ENCODE measurements at places on chromosomes 2 and 18.

- no peak for DNase-seq
Observed at GRCh38 chr2:191790737-191791136, 56.2 kb downstream of the CAVIN2 start.

GRCh38 chr2:95310651-95311050, 13.5 kb downstream of the KCNIP3 start:
- DNase-seq: no peak

DNA sequence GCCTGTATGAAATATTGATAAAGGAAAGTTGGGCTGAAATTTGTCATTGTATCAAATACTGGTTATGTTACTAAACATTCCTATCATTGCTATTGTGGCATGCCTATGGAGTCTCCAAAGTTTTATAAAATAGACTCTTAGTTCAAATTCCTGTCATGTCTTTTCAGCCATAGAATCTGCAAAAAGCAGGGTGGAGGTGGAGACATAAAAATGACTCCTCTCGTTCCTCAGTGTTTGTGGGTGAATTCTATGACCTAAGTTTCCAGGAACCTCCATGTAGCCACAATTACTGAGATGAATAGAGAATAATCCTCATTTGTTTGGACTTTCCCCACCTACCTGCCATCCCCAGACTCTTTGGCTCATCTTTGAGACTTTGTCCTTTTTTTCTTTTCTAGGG, 326.3 kb upstream of the ETAA1 start:
- DNase-seq: no peak

DNA sequence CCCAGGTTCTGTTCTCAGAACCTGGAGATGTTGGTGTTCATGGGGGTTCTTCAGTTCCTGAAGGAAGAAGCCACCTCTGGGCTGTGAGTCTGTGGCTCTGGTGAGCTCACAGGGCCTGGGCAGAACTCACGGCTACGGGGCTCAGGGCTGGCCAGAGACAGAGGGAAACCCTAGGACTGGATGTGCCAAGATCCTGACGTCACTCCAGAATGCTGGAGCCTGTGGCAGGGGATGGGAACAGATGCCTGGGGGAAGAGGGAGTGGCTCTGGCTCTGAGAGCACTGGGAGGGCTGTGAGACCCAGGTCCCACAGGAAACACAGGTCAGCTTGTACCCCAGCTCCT, at the start of gene OTOF:
Gene OTOF (minus strand): TSS at position 214 of the 343 bp plus-strand sequence.
- no peak for DNase-seq

GRCh38 chr2:85394261-85394681, 15.9 kb downstream of the CAPG start:
- DNase-seq: no peak

- no peak for DNase-seq
Observed at GRCh38 chr2:65319072-65319673, 91.5 kb downstream of the ACTR2 start.

- no peak for DNase-seq
Observed at GRCh38 chr2:100237770-100238169, 84.5 kb downstream of the LONRF2 start.

DNA sequence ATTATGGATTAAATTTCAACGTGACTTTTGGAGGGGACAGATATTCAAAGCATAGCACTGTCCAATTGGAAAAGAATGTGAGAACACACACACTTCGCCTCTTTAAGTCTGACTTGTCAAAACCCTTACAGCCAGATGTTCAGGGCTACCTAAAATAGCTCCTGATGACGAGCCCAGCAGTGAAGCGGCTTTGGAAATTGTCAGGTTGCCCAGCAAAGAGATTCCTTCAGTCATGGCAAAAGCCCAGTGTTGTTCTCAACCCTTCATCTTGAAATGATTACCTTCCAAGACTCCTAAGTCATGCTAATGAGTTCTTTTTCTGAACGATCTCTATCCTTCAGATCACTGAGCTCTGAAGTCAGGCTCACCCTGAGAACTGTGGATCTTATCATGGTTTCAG, 436.6 kb downstream of the LRATD1 start:
- no peak for DNase-seq

GRCh38 chr2:117646099-117646498, 168.4 kb upstream of the DDX18 start:
- DNase-seq: no peak

GRCh38 chr18:8779251-8779650, 73.9 kb downstream of the MTCL1 start:
- no peak for DNase-seq

GRCh38 chr2:143087033-143087432, 42.2 kb upstream of the ARHGAP15 start:
- no peak for DNase-seq

GRCh38 chr2:63888490-63889402, 47.0 kb downstream of the UGP2 start:
- peak; percentile 50 for DNase-seq

- no peak for DNase-seq
Observed at GRCh38 chr2:214946949-214947348, 137.5 kb upstream of the BARD1 start.

GRCh38 chr18:48409591-48410094, 460 bp upstream of the ZBTB7C start:
- DNase-seq: peak; percentile 45

DNA sequence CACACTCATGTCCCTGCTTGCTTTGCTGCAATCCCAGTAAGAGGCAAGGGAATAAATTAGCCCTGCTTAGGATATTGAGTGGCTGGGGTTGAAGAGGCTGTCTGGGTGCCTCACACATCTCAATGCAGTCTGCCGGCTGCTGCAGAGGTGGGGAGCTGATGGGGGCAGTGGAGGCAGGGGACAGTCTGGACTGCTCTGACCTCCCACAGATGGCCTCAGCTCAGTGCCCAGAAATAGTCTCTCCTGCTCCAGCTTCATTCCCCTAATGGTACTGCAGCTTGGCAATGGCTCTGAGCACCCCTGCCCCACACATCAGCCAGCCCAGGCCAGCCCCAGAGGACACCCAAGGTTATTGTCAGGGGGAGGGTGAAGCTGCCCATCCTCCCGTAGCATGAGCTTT, 21.5 kb upstream of the TNS1 start:
- peak; percentile 12 for DNase-seq

DNA sequence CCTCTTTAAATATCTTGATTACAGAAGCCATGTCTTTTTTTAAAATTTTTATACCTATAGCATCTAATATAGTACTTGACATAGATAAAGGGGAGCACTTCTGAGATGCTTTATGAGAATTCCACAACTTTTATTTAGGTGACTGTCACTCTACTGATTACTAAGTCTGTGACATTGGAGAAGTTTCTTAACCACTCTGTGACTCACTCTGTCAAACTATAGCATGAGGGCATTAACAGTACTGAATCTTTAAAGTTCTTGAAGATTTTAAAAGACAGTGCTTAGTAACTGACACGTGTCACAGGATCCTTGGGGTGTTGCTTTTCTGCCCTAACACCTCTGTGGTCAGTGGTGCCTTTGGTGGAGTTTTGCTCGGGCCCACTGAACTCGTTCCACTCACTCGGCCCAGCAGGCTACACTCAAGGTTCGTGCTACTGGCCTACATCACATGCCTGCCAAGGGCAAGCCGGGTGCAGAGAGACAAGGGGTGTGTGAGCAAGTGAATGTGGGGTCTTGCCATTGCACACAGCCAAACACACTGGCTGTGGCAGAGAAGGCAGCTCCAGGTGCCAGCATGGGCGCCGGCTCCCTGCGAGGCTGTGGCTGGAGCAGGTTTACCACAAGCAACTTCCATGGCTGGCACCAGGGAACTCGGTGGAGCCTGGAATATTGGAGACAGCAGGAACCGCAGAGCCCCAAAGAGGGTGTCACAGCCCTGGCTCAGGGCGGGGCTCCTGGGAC, 734.0 kb upstream of the CDH7 start:
- DNase-seq: no peak

DNA sequence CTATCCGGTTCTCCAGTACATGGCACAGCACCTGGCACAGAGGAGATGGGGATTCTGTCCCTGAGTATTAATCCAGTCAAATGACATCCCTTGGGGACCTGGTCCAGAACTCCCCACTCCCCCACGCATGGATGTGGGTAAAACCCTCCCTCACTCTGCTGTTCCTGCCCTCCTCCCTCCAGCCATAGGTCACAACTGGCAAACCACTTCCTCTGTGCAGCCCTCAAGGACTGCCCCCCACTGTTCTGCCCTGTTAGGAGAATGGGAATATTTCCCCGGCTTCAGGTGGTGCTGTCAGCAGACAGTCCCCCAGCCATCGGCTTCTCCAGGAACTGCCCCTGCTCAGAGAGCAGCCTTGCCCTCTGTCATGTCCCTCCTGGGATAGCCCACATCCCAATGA, 1.5 kb upstream of the TFCP2L1 start:
- no peak for DNase-seq

GRCh38 chr2:20355131-20355530, 4.5 kb upstream of the PUM2 start:
- DNase-seq: no peak

DNA sequence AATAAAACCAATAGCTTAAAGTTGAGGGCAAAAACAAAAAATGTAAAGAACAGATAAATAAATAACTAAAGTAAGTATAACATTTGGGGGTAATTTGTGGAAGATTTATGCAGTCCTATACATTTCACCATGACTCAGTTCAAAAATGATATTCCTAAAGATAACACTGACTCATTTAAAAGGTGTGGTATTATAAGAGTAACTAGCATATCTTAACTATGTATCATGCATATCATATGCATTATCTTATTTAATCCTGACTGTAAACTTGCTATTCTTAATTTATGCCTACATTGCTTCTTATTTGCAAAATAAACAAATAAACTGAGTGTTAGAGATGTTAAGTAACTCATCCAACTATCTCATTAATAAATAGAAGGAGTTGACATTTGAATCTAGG, 726.5 kb upstream of the PKDCC start:
- DNase-seq: no peak

- no peak for DNase-seq
Observed at GRCh38 chr2:85647823-85648526, 20.0 kb downstream of the SFTPB start.

DNA sequence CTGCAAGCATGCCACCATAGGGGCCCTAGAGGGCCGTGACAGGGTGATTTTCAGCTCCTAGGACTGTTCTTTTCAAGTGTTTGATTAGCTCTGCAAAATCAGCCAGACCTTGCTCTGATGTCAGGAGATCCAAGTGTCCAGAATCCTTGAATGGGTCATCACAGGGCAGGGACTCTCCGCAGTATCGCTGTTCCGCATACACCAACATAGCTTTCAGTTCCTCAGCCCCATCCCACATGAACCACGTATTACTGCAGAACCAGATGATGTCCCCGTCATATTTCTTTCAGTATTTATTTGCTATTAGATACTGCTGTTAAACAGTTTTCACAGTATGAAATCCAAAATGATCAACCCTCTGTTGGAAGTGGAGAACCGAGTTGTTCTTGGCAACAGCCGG, 46.6 kb upstream of the RFX8 start:
- DNase-seq: no peak

DNA sequence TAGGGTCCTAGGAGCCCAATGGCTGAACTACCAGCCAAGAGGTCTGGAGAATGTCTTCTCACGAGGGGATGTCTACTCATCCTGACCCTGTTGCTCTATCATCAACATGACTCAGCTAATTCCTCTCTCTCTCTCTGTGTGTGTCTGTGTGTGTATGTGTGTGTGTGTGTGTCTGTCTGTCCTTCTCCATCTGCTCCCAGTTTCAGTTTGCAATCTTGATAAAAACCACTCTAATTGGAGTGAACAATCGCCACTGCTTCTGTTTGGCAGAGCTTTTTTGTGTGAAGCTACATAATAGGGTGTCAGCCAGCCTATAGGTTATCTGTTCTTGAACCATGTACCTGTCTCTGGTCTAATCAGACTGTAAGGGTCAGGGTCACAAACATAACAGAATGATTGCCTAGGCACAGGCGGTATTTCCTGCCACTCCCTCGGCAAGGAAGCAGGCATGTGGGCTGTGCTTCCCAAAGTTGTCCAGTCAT, 219.8 kb downstream of the SH3BP4 start:
- DNase-seq: no peak

DNA sequence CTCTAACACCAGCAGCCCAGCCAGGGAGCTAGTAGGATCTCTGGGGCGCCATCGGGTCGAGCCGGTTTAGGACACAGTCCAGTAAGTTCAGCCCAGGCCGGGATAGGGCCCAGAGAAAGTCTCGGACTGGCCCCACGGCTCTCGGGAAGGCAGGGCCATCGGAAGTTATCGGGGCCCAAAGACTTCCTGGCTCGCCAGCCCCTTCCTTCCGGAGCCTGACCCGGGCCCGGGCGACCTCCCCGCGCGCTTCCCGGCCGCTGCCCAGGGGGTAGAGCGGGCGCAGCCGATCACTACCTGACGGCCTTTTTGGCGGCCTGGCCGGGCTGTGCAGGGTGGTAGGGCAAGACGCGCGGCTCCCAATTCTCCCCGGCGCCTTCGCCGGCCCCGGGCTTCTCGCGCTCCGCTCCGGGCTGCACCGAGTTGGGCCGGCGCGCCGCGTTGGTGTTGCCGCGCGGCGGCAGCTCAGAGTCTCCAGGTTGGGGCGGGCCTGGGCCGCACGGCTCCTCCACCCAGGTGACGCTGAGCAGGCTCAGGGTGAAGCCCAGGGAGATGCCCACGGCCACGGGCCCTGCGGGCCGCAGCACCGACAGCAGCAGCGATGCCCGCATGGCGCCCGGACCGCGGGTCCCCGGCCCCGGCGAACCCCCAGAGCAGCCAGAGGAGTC, 546 bp downstream of the CHPF start:
- no peak for DNase-seq

- no peak for DNase-seq
Observed at GRCh38 chr18:63350230-63350629, 16.8 kb downstream of the KDSR start.

DNA sequence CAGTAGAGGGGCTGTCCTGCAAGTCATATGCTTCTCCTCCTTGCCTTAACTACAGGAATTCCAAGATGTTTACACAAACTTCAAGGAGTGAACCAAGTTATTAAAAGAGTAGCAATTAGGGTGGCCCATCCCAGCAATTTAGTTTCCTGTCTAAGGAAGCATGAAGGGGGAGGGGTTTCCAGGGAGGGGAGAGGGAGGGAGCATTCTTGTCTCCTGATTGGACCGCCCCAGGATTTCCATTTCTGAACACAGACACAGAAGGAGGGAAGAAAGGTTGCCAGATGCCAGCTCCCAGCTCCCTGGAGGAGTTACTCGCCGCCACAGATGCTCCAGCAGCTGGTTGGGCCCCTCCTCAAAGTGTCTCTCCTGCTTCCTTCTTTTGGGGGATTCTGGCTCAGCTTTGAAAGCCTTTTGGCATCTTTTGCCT, 107.6 kb downstream of the TRIB2 start:
- no peak for DNase-seq

GRCh38 chr2:173118395-173118794, 42.7 kb downstream of the MAP3K20 start:
- no peak for DNase-seq

All from activated T-cell treated with anti-CD3 and anti-CD28 coated beads, Interleukin-2, amount 50 U/mL, for 24 hours (primary cell).